ENCODE measurements at places on chromosomes 6 and 20.

- DNase-seq, result no peak
Measured at GRCh38 chr6:158244373-158244772, 67.9 kb upstream of the TULP4 start.

GRCh38 chr6:170257376-170257775 is 33.5 kb downstream of the DLL1 start:
- no peak for DNase-seq

- peak; percentile 62 for DNase-seq
Measured at GRCh38 chr6:98041921-98042320, 758.9 kb upstream of the MMS22L start.

DNA sequence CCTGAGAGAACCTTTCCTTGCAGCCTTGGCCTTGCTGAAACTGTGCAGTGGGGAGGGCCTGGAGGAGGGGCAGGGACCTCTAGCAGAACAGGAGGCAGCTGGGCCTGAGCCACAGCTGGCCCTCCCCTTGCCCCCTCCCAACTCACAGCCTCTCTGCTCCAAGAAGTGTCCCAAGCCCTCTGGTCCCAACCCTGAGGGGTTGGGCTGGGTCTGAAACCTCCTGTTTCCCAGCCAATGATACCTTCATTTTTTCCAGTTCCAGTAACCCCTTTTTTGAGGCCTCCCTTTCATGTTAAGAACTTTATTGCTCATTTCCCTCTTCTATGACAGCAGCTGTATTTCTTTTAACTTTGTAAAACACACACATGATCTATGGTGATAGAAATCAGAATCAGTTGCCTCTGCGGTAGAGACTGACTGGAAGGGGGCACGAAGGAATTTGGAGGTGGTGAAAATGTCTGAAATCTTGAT is 17.9 kb upstream of the ARMC12 start:
- no peak for DNase-seq

GRCh38 chr6:22081709-22082108 is 215.1 kb downstream of the PRL start:
- no peak for DNase-seq

- DNase-seq, result no peak
Measured at GRCh38 chr20:60263725-60264709, 305.8 kb downstream of the CDH26 start.

DNA sequence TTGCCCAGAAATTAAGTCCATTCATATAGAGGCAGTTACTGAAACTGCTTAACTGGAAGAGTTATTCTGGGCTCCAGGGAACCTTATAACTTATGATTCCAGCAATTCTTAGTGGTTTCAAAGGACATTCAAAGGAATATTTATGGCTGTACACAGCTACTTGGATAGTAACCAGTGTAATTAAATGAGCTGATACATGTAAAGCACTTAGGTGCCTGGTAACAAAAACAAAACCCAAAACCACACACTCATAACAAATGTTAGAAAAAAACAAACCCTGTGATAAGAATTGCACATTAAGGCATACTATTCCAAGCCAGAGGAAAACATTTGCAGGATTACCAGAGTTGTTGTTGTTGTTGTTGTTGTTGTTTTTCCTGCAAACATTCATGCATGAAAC is 51.5 kb downstream of the STK4 start:
- DNase-seq, result no peak

DNA sequence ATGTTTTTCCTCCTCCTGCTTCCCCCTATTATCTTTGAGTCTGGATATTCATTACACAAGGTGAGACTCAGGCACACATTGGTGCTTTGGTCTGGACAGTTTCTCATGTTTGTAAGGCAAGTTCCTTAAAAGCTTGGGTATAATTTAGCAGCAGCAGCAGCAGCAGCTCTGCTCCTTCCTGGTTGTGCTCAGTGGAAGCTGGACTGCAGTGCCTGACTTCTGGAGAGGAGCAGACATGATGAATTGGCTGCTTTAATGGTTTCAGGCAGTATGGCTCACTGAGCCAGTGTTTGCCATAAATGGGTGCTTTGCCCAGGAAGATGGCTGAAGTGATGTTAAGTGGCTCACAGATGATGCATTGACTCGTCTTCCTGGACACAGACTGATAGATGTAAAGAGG is 32.4 kb downstream of the SLC9A8 start:
- DNase-seq, result no peak

GRCh38 chr20:57117296-57117695 is 149.1 kb downstream of the BMP7 start:
- no peak for DNase-seq

- no peak for DNase-seq
Measured at GRCh38 chr20:57478176-57478575, 46.8 kb downstream of the CTCFL start.

GRCh38 chr20:57352305-57352704 is 1.2 kb downstream of the RAE1 start:
- no peak for DNase-seq

- no peak for DNase-seq
Measured at GRCh38 chr20:48451401-48451800, 376.4 kb downstream of the PREX1 start.

- no peak for DNase-seq
Measured at GRCh38 chr20:32559753-32560380, 25.3 kb downstream of the NOL4L start.

- DNase-seq, result no peak
Measured at GRCh38 chr6:88775866-88776571, 187.4 kb downstream of the RNGTT start.

GRCh38 chr6:43924222-43924702 is 154.3 kb downstream of the VEGFA start:
- DNase-seq, result no peak

GRCh38 chr20:61673152-61673847 is 392.4 kb downstream of the TAF4 start:
- DNase-seq, result no peak

- DNase-seq, result no peak
Measured at GRCh38 chr6:156827382-156827781, 50.2 kb downstream of the ARID1B start.

- no peak for DNase-seq
Measured at GRCh38 chr6:131167773-131168172, 32.5 kb downstream of the AKAP7 start.

DNA sequence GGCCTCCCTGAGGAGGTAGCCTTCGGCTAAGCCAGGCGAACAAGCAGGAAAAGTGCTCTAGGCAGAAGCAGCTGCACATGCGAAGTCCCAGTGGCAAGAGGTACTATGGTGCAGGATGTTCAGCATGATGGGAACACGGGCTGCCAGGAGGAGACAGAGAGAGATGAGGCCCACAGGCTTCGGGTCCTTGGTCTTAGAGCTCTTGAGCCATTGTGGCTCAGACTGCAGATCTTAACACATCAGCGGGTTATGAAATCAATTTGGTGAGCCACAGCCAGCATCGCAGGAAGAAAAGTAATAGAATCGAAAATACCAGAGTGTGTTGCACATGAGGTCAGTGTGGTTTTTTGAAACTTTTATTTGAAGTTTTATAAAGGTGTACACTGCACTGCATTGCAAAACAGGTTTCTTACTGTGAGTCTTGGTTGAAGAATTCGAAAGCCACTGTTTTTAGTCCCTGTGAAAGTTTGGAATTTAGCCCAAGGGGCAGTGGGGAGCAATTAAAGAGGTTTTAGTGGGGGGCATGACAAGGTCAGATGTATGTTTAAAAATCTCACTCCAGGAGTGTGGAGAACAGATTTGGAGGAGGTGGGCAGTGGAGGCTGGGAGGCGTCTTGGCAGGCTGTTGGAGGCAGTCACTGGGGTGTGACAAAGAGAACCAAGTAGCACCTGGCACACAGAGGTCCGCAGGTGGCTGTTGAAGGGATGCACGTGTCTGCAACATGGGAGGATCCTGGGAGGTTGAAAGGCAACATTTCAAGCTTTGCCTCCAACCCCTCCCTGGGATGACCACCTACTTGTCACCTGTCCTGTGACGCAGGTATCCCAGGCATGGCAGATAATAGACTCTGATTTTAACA is 69.3 kb downstream of the EYA2 start:
- DNase-seq, result no peak

- DNase-seq, result no peak
Measured at GRCh38 chr20:61749406-61750075, 316.1 kb downstream of the TAF4 start.

DNA sequence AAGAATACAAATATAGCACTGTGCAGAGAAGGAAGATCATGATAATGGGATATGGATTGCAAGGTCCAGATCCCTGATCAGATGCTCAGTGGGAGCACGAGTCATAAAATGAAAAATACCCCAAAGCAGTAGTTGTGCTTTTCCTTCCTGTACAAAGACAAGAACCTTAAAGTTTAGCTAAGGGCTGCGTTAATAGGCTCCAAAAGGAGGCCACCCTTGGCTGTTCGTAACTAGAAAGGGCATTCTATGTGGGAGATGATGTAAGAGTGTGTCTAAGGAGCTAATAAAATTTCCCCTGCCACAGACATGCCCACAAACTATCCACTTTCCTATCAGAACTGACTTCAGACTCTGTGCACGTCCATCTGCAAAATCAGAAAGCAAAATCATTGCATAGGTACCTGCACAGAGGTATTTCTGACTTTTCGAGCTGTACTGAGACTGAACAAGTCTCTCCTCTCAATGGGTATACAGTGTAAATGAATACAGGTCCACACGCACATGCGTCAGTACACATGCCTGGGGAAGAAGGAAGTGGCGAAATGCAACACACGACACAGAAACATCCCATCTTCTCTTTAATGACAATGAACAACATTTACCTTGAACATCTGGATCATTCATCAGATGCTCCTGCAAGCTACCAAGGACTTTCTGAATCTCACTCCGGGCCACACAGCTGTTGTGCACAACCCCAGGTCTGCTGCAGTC is 16.9 kb upstream of the ANKRD60 start:
- no peak for DNase-seq
